Activated T-helper 17 cell treated with anti-CD3 and anti-CD28 coated beads, Interleukin-2, amount 50 U/mL, for 72 hours (primary cell): ENCODE measurements at places on chromosomes 13 and 19. TPM values are rescaled to one million over a fixed set of nuclear protein-coding genes. Genes with fewer than 3 reads are reported as not detected.
A peak's percentile ranks its signal among the peaks of the same experiment; 100 is the strongest.

DNA sequence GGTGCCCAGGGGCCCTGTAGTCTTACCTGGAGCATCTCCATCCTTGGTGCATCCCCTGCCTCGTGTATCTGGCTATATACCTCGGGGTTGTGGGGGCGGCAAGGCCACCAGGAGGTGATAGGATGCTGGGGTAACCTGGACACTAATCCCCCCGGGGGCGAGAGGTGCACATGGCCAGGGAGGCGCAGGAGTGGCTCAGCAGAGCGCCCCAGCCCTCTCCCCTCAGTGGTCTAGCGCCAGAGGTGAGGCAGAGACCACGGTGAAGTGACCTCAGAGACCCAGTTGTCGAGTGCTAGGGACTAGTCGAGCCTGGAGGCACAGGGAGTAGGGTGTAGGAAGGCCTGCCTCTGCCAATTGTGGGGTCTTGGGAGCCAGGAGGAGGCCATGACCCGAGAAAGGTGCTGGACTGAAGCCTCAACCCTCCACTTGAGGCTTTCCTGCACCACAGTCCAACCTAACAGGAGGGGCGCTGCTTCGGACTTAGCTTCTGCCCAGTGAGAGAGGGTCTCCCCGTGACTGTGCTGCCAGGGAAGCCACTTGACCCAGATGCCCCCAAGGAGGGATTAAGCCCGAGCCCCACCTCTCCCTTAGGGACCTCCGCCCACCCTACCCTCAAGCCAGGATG, at the start of gene LHB:
Gene LHB, minus strand, starts transcription at position 51 of the 625 bp plus-strand sequence. Its CDS starts 10 bp downstream, at position 41.
- ATAC-seq, result no peak
- no peak within 1 kb of the TSS for H3K27ac ChIP-seq
- H3K27me3 ChIP-seq, result peaks cover 4% of the 10 kb centered on the region

The WDR88 gene
- total RNA-seq, result not detected

- no peak for ATAC-seq
- H3K27me3 ChIP-seq, result peaks cover 32% of the 10 kb centered on the region
- no peaks in the 10 kb centered on the region for H3K4me1 ChIP-seq
- no peaks in the 10 kb centered on the region for H3K36me3 ChIP-seq
- no peak overlapping the region for H3K27ac ChIP-seq
Observed at GRCh38 chr19:5417495-5418436, 37.5 kb upstream of the ZNRF4 start.

The FFAR3 gene
- 2.3 TPM for total RNA-seq

The C19orf67 gene
- 0.42 TPM for total RNA-seq

- ATAC-seq, result peak; percentile 23
- no peak overlapping the region for H3K4me3 ChIP-seq
- no peaks in the 10 kb centered on the region for H3K27me3 ChIP-seq
- H3K4me1 ChIP-seq, result no peaks in the 10 kb centered on the region
Observed at GRCh38 chr13:74135326-74136083, 1.3 kb upstream of the KLF12 start.

The FCAR gene
- total RNA-seq, result not detected

- peaks cover 22% of the 10 kb centered on the region for H3K27me3 ChIP-seq
- ATAC-seq, result no peak
- H3K27ac ChIP-seq, result no peak overlapping the region
- no peaks in the 10 kb centered on the region for H3K4me1 ChIP-seq
- H3K4me3 ChIP-seq, result no peak overlapping the region
Observed at GRCh38 chr19:50943074-50943828, 9.6 kb downstream of the KLK5 start.

GRCh38 chr19:30854661-30855060, 482.5 kb downstream of the ZNF536 start:
- H3K27ac ChIP-seq, result no peak overlapping the region
- H3K36me3 ChIP-seq, result no peaks in the 10 kb centered on the region
- no peak overlapping the region for H3K4me3 ChIP-seq
- no peaks in the 10 kb centered on the region for H3K4me1 ChIP-seq

GRCh38 chr19:44850641-44851109, 4.6 kb downstream of the NECTIN2 start:
- no peak for ATAC-seq
- peaks cover 1% of the 10 kb centered on the region for H3K4me1 ChIP-seq
- no peak overlapping the region for H3K4me3 ChIP-seq
- H3K36me3 ChIP-seq, result no peaks in the 10 kb centered on the region
- H3K27me3 ChIP-seq, result peaks cover 7% of the 10 kb centered on the region

- peak within 1 kb of the TSS; percentile 92 for H3K4me3 ChIP-seq
- peak; percentile 95 for ATAC-seq
- H3K36me3 ChIP-seq, result peaks cover 52% of the 10 kb centered on the region
- H3K27ac ChIP-seq, result peak within 1 kb of the TSS; percentile 94
- peaks cover 7% of the 10 kb centered on the region for H3K4me1 ChIP-seq
Observed at GRCh38 chr19:51904331-51905165, at the start of gene ZNF649. Gene ZNF649 (minus strand): TSS chr19:51905017. CDS start chr19:51900107, 4,910 bp downstream.

GRCh38 chr13:108345016-108345415, 75.5 kb downstream of the TNFSF13B start:
- no peak overlapping the region for H3K4me3 ChIP-seq
- peaks cover 12% of the 10 kb centered on the region for H3K4me1 ChIP-seq
- H3K36me3 ChIP-seq, result no peaks in the 10 kb centered on the region

The PDX1 gene
- not detected for total RNA-seq

DNA sequence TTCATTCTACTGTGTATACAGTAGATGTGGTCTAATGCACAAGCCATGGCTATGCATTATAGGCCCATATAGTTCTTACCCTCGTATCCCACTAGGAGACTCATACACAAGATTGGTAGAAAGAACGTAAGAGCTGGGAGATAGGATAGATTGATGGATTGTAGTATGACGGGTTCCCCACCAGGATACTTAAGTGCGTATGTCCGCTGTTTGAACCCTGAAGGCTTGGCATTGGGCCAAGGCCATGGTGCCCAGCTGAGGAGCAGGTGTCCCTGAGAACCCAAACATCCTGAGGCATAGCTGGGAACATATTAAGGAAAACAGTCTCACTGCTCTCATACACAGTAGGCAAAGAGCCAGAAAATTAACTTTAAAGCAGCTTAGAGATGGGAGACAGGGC, 617.5 kb upstream of the KLF12 start:
- no peak overlapping the region for H3K27ac ChIP-seq
- no peak for ATAC-seq
- no peaks in the 10 kb centered on the region for H3K36me3 ChIP-seq
- no peak overlapping the region for H3K4me3 ChIP-seq

- H3K36me3 ChIP-seq, result peaks cover 24% of the 10 kb centered on the region
- no peak overlapping the region for H3K27ac ChIP-seq
- H3K4me1 ChIP-seq, result no peaks in the 10 kb centered on the region
- H3K4me3 ChIP-seq, result no peak overlapping the region
- no peak for ATAC-seq
- peaks cover 63% of the 10 kb centered on the region for H3K27me3 ChIP-seq
Observed at GRCh38 chr13:112071723-112072533, 5.0 kb downstream of the SOX1 start.

DNA sequence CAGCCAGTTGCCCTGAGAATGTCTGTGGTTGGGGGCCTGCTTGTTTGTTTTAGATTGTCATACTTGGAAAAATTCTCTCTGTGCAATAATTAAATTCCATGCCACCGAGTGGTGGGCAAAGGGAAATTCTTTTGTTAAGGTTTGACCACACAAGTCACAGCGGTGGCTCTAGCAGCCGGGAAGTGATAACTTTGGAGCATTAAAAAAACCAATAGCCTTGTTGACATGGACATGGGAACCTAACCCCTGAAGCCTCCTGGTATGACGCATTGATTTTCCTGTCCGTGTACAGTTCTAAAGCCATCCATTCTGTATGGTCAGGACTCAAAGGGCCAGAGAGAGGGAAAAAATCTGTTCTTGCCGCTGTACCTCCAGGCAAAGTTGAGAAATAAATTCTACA, 384.9 kb upstream of the ZNF507 start:
- H3K36me3 ChIP-seq, result no peaks in the 10 kb centered on the region
- ATAC-seq, result no peak
- H3K27me3 ChIP-seq, result no peaks in the 10 kb centered on the region
- no peaks in the 10 kb centered on the region for H3K4me1 ChIP-seq
- H3K4me3 ChIP-seq, result no peak overlapping the region
- H3K27ac ChIP-seq, result no peak overlapping the region

DNA sequence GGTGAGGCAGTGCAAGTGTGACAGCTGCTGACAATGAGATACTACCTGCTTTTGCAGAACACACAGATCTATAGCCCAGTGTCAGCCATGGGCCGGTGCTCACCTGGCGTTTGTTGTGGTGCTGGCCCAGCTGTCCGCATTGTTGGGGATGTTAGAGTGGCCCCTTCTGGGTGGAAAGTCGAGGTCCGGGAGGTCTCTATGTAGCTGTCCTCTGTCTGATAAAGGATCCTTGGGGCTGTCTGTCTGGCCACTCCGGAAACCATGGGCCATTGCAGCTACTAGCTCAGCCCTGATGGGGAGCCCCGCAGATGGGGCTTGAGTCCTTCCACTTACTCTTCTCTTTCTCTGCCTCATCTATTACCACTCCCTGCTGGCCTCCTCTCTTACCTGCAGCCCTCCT, 181.5 kb upstream of the TSHZ3 start:
- no peak overlapping the region for H3K27ac ChIP-seq
- no peaks in the 10 kb centered on the region for H3K4me1 ChIP-seq
- no peaks in the 10 kb centered on the region for H3K36me3 ChIP-seq

GRCh38 chr13:111066544-111066943, 48.6 kb upstream of the ARHGEF7 start:
- ATAC-seq, result no peak
- no peak overlapping the region for H3K27ac ChIP-seq
- H3K36me3 ChIP-seq, result no peaks in the 10 kb centered on the region
- peaks cover 46% of the 10 kb centered on the region for H3K27me3 ChIP-seq

GRCh38 chr19:14114854-14115253, 2.7 kb downstream of the PRKACA start:
- no peaks in the 10 kb centered on the region for H3K36me3 ChIP-seq
- no peak overlapping the region for H3K4me3 ChIP-seq
- H3K27me3 ChIP-seq, result no peaks in the 10 kb centered on the region
- no peak overlapping the region for H3K27ac ChIP-seq

The NCR1 gene
- not detected for total RNA-seq

GRCh38 chr19:1690699-1691307, 38.4 kb upstream of the TCF3 start:
- H3K27ac ChIP-seq, result no peak overlapping the region
- ATAC-seq, result peak; percentile 52
- no peaks in the 10 kb centered on the region for H3K4me1 ChIP-seq
- peaks cover 20% of the 10 kb centered on the region for H3K27me3 ChIP-seq
- no peaks in the 10 kb centered on the region for H3K36me3 ChIP-seq
- H3K4me3 ChIP-seq, result no peak overlapping the region

The ZNF256 gene
- total RNA-seq, result 7.8 TPM

- H3K4me1 ChIP-seq, result no peaks in the 10 kb centered on the region
- no peak overlapping the region for H3K4me3 ChIP-seq
- no peaks in the 10 kb centered on the region for H3K27me3 ChIP-seq
- peaks cover 47% of the 10 kb centered on the region for H3K36me3 ChIP-seq
Observed at GRCh38 chr13:41821238-41821594, 139.7 kb downstream of the VWA8 start.

- no peak within 1 kb of the TSS for H3K4me3 ChIP-seq
- ATAC-seq, result no peak
- no peak within 1 kb of the TSS for H3K27ac ChIP-seq
- peaks cover 16% of the 10 kb centered on the region for H3K27me3 ChIP-seq
Observed at GRCh38 chr19:45322744-45323281, at the start of gene CKM. Gene CKM (minus strand): TSS chr19:45322875. CDS start chr19:45319713, 3,162 bp downstream.

- H3K36me3 ChIP-seq, result no peaks in the 10 kb centered on the region
- no peak overlapping the region for H3K27ac ChIP-seq
- H3K4me3 ChIP-seq, result no peak overlapping the region
Observed at GRCh38 chr13:97135883-97136282, 86.2 kb upstream of the MBNL2 start.

The ZNF329 gene
- 3.8 TPM for total RNA-seq

- H3K4me3 ChIP-seq, result peak overlapping the region; percentile 90
- peaks cover 5% of the 10 kb centered on the region for H3K27me3 ChIP-seq
- peaks cover 15% of the 10 kb centered on the region for H3K4me1 ChIP-seq
- ATAC-seq, result peak; percentile 81
- peak overlapping the region; percentile 91 for H3K27ac ChIP-seq
- H3K36me3 ChIP-seq, result peaks cover 15% of the 10 kb centered on the region
Observed at GRCh38 chr19:40466219-40466984, 399 bp upstream of the SPTBN4 start.

- no peaks in the 10 kb centered on the region for H3K4me1 ChIP-seq
- H3K4me3 ChIP-seq, result no peak overlapping the region
- ATAC-seq, result no peak
- H3K27ac ChIP-seq, result no peak overlapping the region
Observed at GRCh38 chr19:10713317-10713716, 4.6 kb upstream of the DNM2 start.

The TSSK6 gene
- 4.1 TPM for total RNA-seq

DNA sequence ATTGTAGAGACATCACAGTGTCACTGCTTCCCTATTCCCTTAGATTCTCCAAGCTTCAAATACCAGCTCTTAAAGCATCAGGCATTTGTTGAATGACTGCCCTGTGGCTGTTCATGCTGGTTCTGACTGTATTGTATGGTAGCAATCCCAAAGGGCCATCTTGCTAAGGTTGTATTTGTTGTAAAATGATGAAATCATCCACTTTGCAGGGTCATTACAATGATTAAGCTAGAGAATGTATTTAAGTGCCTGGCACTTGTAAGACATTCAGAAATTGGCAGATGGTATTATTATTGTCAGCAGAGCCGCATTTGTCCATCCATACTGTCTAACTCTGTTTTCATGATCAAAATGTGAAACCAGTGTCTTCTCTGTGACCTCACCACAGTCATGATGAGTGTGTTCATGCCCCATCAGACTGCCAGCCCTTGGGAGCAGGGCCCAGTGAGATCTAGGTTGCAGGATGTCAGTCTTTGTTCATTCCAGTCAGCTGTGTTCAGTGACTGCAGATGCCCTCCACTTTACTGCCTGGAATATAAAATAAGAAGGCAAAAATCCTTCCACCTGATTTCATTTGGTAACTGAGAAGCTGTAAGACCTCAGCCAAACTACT, 86.1 kb downstream of the DHRS12 start:
- peak overlapping the region; percentile 28 for H3K27ac ChIP-seq
- H3K4me3 ChIP-seq, result no peak overlapping the region
- H3K27me3 ChIP-seq, result no peaks in the 10 kb centered on the region
- H3K4me1 ChIP-seq, result peaks cover 10% of the 10 kb centered on the region
- ATAC-seq, result peak; percentile 24

GRCh38 chr19:49109569-49110233, 4.5 kb upstream of the LIN7B start:
- peaks cover 45% of the 10 kb centered on the region for H3K36me3 ChIP-seq
- peaks cover 22% of the 10 kb centered on the region for H3K4me1 ChIP-seq
- no peaks in the 10 kb centered on the region for H3K27me3 ChIP-seq
- H3K4me3 ChIP-seq, result no peak overlapping the region
- H3K27ac ChIP-seq, result no peak overlapping the region
- no peak for ATAC-seq

DNA sequence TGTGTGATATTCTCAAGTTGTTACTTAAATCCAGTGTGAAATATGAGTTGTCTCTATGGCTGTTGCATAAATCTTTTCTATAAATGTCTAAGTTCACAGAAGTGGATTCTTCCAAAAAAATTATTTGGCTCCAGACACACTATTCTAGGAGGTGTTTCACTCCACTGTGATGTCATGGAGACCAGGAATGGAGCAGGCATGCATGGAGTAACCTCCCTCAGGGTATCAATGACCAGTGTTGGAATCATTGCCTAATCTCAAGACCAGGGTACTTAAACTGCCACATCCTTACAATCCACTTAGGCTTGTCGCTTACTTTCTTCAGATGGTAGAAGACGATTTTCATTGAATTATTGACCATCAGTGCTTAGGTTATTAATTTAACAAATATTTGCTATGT, 55.4 kb downstream of the LRRC63 start:
- no peaks in the 10 kb centered on the region for H3K4me1 ChIP-seq
- no peak for ATAC-seq
- no peak overlapping the region for H3K4me3 ChIP-seq
- H3K27ac ChIP-seq, result no peak overlapping the region
- no peaks in the 10 kb centered on the region for H3K36me3 ChIP-seq

The EID2 gene
- 13.4 TPM for total RNA-seq
